Mesangial cell (primary cell): ENCODE measurements at places on chromosomes 5 and 9. TPM values are rescaled to one million over a fixed set of nuclear protein-coding genes. Genes with fewer than 3 reads are reported as not detected.

The SV2C gene
- total RNA-seq = not detected in 2 replicates

The ANXA2R gene
- total RNA-seq = 1.1 and 7.4 TPM in 2 replicates

The DBH gene
- not detected in 2 replicates for total RNA-seq

The FOXD4L3 gene
- not detected in 2 replicates for total RNA-seq

The SMIM23 gene
- not detected in 2 replicates for total RNA-seq

The EQTN gene
- not detected in 2 replicates for total RNA-seq

The EGFLAM gene
- 0.33 and 2.2 TPM in 2 replicates for total RNA-seq

The ABLIM3 gene
- total RNA-seq = 4.2 and 7.0 TPM in 2 replicates

The GFI1B gene
- not detected in 2 replicates for total RNA-seq

The PRR16 gene
- 0.25 and 0.98 TPM in 2 replicates for total RNA-seq

The AK8 gene
- 0.49 and 2.4 TPM in 2 replicates for total RNA-seq

The PCDHGA2 gene
- 1.1 and 4.1 TPM in 2 replicates for total RNA-seq

The SPATA6L gene
- 2.1 and 2.9 TPM in 2 replicates for total RNA-seq

The TMC1 gene
- total RNA-seq = not detected in 2 replicates

The DIPK1B gene
- 8.3 and 18.1 TPM in 2 replicates for total RNA-seq

The GCNT4 gene
- total RNA-seq = 0.65 and 1.1 TPM in 2 replicates

The ST8SIA4 gene
- 0.49 and 3.8 TPM in 2 replicates for total RNA-seq

The INSL6 gene
- not detected in 2 replicates for total RNA-seq

The APBA1 gene
- total RNA-seq = 1.1 and 8.0 TPM in 2 replicates

The ARID3C gene
- 0.51 TPM in 1 of 2 replicates, not detected in the other for total RNA-seq

The PCDHA9 gene
- total RNA-seq = under 0.01 TPM in 1 of 2 replicates, not detected in the other

The IL9 gene
- total RNA-seq = not detected in 2 replicates

The IFNA10 gene
- not detected in 2 replicates for total RNA-seq

The CCL27 gene
- total RNA-seq = 0.25 TPM in 1 of 2 replicates, not detected in the other

The LRRTM2 gene
- total RNA-seq = under 0.01 and 0.33 TPM in 2 replicates

The WNK2 gene
- 0.13 and 0.33 TPM in 2 replicates for total RNA-seq

The PLPP6 gene
- total RNA-seq = 6.4 and 10.1 TPM in 2 replicates

The SLIT3 gene
- 18.9 and 52.4 TPM in 2 replicates for total RNA-seq

The DTWD2 gene
- total RNA-seq = 6.4 and 8.0 TPM in 2 replicates

The RMRP gene
- total RNA-seq = 148,788 and 178,042 TPM in 2 replicates

The HINT1 gene
- 147 and 196 TPM in 2 replicates for total RNA-seq

The GMCL2 gene
- total RNA-seq = not detected in 2 replicates

The SLCO6A1 gene
- not detected in 2 replicates for total RNA-seq

The CATSPER3 gene
- 0.13 and 0.16 TPM in 2 replicates for total RNA-seq

The GFPT2 gene
- total RNA-seq = 14.2 and 18.6 TPM in 2 replicates

The HSD17B4 gene
- 53.4 and 67.0 TPM in 2 replicates for total RNA-seq

The KLHL3 gene
- 0.49 and 1.1 TPM in 2 replicates for total RNA-seq

The PCDHA10 gene
- total RNA-seq = 0.13 TPM in 1 of 2 replicates, not detected in the other

The SURF2 gene
- total RNA-seq = 22.8 and 33.9 TPM in 2 replicates

The UBE2QL1 gene
- not detected in 2 replicates for total RNA-seq

The GABRA1 gene
- total RNA-seq = not detected in 2 replicates

The NTRK2 gene
- under 0.01 and 0.13 TPM in 2 replicates for total RNA-seq

The TMEM174 gene
- 0.13 TPM in 1 of 2 replicates, not detected in the other for total RNA-seq

The ADRA1B gene
- total RNA-seq = 3.1 and 3.8 TPM in 2 replicates

The OR13C2 gene
- total RNA-seq = not detected in 2 replicates

The SLC46A2 gene
- total RNA-seq = not detected in 2 replicates

The SPEF2 gene
- 1.1 and 1.3 TPM in 2 replicates for total RNA-seq

The TSLP gene
- total RNA-seq = 0.13 TPM in 1 of 2 replicates, not detected in the other

The PPP2CA gene
- 69.7 and 131 TPM in 2 replicates for total RNA-seq

The ECSCR gene
- 0.65 TPM in 1 of 2 replicates, not detected in the other for total RNA-seq

The TMOD1 gene
- 0.13 and 0.16 TPM in 2 replicates for total RNA-seq

The CORO2A gene
- total RNA-seq = 2.7 and 3.1 TPM in 2 replicates

The INSL4 gene
- total RNA-seq = not detected in 2 replicates

The FCN1 gene
- total RNA-seq = not detected in 2 replicates

The C9orf153 gene
- total RNA-seq = 0.16 TPM in 1 of 2 replicates, not detected in the other
